ENCODE measurements at places on chromosomes 3 and 15. TPM values are rescaled to one million over a fixed set of nuclear protein-coding genes. Genes with fewer than 3 reads are reported as not detected.

DNA sequence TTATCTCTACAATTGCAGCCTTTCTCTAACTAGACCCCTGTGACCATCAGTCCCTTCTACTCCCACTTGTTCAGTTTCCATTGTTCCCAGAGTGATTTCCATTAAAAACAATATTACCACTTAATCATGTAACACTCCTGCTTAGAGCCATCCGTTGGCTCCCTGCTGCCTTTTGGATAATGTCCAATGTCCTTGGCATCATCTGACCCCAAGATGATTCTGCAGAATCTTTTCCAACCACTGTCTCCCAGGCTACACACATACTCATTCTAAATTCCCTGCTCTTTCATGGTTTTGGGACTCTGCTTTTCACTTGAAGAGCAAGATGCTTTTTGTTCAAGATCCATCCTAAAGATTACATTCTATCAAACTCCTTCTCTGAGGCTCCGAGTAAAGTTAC lies 7.1 kb downstream of the KCNH8 start:
- no peak overlapping the region for H3K4me3 ChIP-seq
- H3K27ac ChIP-seq: no peak overlapping the region
- DNase-seq: no peak
- H3K4me1 ChIP-seq: no peaks in the 10 kb centered on the region

GRCh38 chr3:13860001-13860400 lies 19.9 kb downstream of the WNT7A start:
- no peaks in the 10 kb centered on the region for H3K27me3 ChIP-seq
- H3K36me3 ChIP-seq: 0 out of 2 replicates have a peak, but pooled peaks cover 25% of the 10 kb centered on the region
- no peak overlapping the region for H3K27ac ChIP-seq
- no peak overlapping the region for H3K4me3 ChIP-seq
- peaks cover 27% of the 10 kb centered on the region for H3K4me1 ChIP-seq

Gene GOLGA6B
- total RNA-seq: 0.22 TPM

DNA sequence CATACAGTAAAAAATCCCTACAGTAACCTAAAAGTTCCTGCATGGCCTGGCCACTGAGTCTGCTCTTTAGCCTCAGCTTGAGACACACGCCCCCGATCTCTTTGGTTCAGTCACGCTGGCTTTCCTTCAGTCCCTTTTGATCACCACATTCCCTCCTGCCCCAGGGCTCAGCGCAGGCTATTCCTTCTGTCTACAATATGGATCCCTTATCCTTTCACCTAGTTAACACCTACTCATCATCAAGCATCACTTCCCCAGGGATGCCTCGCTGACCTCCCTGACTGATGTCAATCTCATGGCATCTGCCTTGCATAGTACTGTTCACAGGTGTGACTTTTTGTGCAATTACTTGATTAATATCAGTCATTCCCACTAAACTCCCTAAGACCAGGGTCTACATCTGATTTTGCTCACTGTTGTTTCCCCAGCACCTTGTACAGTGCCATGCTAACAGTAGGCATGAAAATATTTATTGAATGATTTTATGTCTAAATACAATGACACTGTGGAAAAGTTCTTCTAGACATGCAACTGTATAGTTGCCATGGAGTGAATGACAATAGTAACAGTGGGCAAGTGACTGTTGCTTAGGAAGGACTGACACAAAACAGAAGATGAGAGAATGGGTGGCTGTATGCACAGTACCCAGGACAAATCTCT lies at the start of gene SNTN:
Gene SNTN, plus strand, starts transcription at position 610 of the 660 bp plus-strand sequence. Its CDS starts 13 bp downstream, at position 623.
- H3K4me3 ChIP-seq: no peak within 1 kb of the TSS
- no peaks in the 10 kb centered on the region for H3K36me3 ChIP-seq
- no peaks in the 10 kb centered on the region for H3K27me3 ChIP-seq
- no peaks in the 10 kb centered on the region for H3K4me1 ChIP-seq
- DNase-seq: no peak
- no peak within 1 kb of the TSS for H3K27ac ChIP-seq

- H3K36me3 ChIP-seq: no peaks in the 10 kb centered on the region
- H3K4me1 ChIP-seq: peaks cover 16% of the 10 kb centered on the region
- DNase-seq: no peak
- H3K4me3 ChIP-seq: no peak overlapping the region
These were observed 136.9 kb upstream of the PFN2 start for GRCh38 chr3:150107429-150108175.

GRCh38 chr3:157310329-157311052 lies 126.2 kb upstream of the PTX3 start:
- H3K4me3 ChIP-seq: no peak overlapping the region
- no peak for DNase-seq
- no peak overlapping the region for H3K27ac ChIP-seq

DNA sequence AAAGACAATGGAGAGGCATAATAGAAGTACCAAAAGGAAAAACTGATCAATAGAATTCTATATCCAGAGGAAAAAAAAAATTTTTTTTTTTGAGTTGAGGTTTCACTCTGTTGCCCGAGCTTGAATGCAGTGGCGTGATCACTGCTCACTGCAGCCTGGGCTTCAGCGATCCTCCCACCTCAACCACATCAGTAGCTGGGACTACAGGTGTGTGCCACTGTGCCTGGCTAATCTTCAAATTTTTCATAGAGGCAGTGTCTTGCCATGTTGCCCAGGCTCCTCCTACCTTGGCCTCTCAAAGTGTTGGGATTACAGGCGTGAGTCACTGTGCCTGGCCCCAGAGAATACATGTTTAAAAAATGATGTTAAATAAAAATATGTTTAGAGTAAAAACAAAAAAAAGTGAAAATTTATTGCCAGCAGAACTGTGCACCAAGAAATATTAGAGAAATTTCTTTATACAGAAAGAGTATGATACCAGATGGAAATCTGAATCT lies 154.3 kb upstream of the ZBTB20 start:
- no peak overlapping the region for H3K27ac ChIP-seq
- H3K27me3 ChIP-seq: no peaks in the 10 kb centered on the region
- H3K4me3 ChIP-seq: no peak overlapping the region
- DNase-seq: no peak
- H3K4me1 ChIP-seq: no peaks in the 10 kb centered on the region

Gene UCN2
- total RNA-seq: 2.8 TPM

Gene WDR93
- 1.8 TPM for total RNA-seq

GRCh38 chr3:156017352-156018030 lies 102.9 kb upstream of the KCNAB1 start:
- DNase-seq: no peak
- H3K4me3 ChIP-seq: no peak overlapping the region
- H3K36me3 ChIP-seq: no peaks in the 10 kb centered on the region
- H3K4me1 ChIP-seq: no peaks in the 10 kb centered on the region
- H3K27me3 ChIP-seq: no peaks in the 10 kb centered on the region
- H3K27ac ChIP-seq: no peak overlapping the region

Gene PTPRG
- total RNA-seq: 32.9 TPM

- DNase-seq: no peak
- H3K27ac ChIP-seq: no peak overlapping the region
- H3K36me3 ChIP-seq: no peaks in the 10 kb centered on the region
- H3K4me3 ChIP-seq: no peak overlapping the region
These were observed 311.8 kb downstream of the NTRK3 start for GRCh38 chr15:87944691-87945090.

GRCh38 chr3:6248528-6248927 lies 612.4 kb upstream of the GRM7 start:
- DNase-seq: no peak
- no peak overlapping the region for H3K4me3 ChIP-seq
- H3K36me3 ChIP-seq: no peaks in the 10 kb centered on the region
- H3K4me1 ChIP-seq: no peaks in the 10 kb centered on the region
